ENCODE measurements at places on chromosomes 5 and 9.

- no peak for DNase-seq
Measured at GRCh38 chr5:353612-354580, 32.4 kb downstream of the AHRR start.

DNA sequence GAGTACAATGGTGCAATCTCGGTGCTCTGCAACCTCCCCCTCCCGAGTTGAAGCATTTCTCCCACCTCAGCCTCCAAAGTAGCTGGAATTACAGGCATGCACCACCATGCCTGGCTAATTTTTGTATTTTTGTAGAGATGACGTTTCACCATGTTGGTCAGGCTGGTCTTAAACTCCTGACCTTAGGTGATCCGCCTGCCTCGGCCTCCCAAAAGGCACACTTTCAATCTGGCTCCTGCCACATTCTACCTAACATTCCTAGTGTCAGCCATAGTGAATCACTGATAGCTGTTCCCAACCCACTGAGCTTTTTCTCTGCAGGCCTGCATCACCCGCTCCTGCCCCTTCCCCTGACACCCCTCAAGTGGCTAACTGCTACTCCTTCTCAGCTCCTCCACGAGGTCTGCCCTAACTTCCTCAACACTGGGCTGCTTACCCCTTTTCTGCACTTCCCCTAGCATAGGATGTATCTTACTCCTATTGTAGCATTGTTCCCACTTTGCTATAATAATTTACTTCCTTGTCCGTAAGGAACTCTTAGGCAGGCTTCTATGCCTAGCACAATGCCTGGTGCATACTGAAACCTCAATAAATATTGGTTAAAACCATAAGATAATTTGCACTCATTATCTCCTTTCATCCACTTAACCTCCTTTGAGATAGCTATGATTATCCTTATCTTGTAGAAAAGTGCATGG lies 42.0 kb upstream of the LIFR start:
- DNase-seq: peak; percentile 1

DNA sequence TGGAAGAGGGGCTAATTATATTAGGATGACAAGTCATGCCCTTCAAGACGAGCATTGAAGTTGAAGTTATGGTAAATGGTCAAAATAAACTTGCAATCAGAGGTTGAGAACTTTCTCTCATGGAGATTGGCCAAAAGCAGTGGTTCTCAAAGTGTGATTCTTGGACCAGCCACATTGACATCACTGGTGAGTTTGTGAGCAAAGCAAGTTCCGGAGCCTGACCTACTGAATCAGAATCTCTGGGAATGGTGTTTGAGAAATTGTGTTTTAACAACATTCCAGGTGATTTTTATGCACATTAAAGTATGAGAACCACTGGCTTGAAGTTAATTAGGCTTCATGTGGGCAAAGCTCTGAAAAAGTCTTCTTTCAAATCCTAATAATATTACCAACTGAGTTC lies 403.5 kb downstream of the ZSWIM6 start:
- DNase-seq: no peak

- no peak for DNase-seq
Measured at GRCh38 chr5:111422245-111422644, 90.1 kb downstream of the STARD4 start.

Data from ACHN (cell line).